ENCODE measurements at places on chromosomes 2 and 18.

DNA sequence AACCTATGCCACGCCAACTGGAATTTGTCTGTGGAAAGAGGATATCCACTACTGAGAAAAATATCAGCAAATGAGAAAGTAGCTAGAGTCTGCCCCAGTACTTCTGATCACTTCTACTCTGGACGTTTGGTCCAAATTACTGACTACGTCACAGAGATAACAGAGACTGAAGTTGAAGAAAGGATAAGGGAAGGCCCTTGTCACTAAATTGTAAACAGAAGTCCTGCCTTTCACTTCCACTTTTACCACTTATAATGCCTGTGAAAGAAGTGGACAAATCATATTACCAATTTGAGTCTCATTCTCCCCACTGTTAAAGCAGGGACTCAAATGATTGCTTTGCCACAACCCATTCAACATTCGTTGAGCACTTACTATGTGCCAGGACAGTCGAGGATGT is 173.9 kb upstream of the ERBB4 start:
- no peak for DNase-seq

DNA sequence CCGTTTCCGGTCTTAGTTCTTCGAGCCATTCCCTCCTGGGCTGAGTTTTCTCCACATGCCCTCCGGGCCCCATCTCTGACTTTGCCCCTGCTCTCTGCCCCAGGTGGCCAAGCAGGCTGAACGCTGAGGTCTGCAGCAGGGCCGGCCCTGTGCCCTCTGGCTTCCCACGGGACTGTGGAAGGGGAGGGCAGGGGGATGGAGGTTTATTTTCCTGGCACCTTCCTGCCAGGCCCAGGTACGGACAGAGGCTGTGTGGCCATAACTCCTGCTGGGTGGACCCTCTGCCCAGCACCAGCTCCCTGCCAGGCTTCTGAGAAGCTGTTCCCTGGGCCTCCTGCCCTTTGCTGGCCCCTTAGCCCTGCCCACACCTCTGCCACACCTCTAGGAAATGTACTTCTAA is 164.0 kb downstream of the TFCP2L1 start:
- DNase-seq: no peak

DNA sequence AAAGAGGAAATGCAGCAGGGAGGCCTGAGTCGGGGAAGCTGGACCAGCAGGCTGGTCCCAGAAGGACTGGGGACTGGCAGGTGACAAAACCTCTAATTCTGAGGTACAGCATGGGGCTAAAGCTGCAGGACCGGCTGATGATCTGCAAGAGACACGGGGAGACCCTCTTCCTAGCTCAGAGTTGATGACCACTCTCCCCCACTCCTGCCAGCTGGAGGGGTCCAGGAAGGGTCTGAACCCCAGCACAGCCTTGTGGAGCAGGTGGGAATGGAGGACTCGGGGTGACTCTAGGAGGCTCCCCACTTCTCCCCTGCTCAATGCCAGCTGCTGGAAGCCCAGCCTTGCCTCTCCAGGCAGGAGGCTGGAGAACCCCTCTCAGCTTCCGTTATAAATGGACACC is 67.7 kb downstream of the TWIST2 start:
- DNase-seq: no peak

- no peak for DNase-seq
Observed at GRCh38 chr2:47964722-47965434, 58.6 kb upstream of the FBXO11 start.
